ENCODE measurements at places on chromosomes 1 and 21.

DNA sequence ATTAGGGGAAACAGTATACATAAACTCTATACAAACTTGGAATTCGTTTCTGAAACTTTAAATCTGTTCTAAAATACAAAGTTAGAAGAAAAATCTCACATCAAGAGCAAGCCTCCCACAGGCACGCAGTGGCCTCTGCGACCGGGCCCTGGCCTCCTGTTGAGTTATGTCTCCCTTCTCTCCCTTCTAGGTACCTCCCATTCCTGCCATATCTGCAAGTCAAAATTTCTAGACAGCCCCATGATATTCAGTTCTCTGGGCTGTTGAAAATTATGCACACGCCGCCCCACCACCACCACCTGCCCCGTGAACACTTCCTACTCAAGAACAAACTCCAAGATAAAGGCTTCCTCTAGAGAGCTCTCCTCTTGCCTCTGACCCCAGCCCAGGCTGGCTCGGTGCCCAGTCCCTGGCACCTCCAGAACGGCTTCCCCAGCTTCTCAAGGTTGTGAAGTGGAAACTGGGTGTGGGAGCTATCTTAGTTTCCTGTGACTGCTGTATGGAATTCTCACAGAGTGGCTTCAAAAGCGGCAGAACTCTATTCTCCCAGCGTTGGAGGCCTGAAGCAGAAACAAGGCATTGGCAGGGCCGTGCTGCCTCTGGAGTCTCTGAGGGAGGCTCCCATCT is 37.7 kb upstream of the LRP8 start:
- no peak for DNase-seq

GRCh38 chr21:43782431-43783097 is 6.5 kb upstream of the CSTB start:
- no peak for DNase-seq

GRCh38 chr1:180785291-180785690 is 127.4 kb upstream of the KIAA1614 start:
- no peak for DNase-seq

GRCh38 chr1:155000411-155000725 is 2.2 kb upstream of the ZBTB7B start:
- no peak for DNase-seq
